ENCODE measurements at places on chromosomes 4 and X.

GRCh38 chr4:15740764-15741404 lies 37.2 kb upstream of the CD38 start:
- DNase-seq: no peak

GRCh38 chrX:49842621-49843020 lies 13.5 kb downstream of the PAGE4 start:
- DNase-seq: no peak

GRCh38 chr4:157803845-157804521 lies 368.8 kb downstream of the GASK1B start:
- peak; percentile 95 for DNase-seq

- no peak for DNase-seq
These were observed 47.5 kb upstream of the EIF1AX start for GRCh38 chrX:20189171-20189570.

DNA sequence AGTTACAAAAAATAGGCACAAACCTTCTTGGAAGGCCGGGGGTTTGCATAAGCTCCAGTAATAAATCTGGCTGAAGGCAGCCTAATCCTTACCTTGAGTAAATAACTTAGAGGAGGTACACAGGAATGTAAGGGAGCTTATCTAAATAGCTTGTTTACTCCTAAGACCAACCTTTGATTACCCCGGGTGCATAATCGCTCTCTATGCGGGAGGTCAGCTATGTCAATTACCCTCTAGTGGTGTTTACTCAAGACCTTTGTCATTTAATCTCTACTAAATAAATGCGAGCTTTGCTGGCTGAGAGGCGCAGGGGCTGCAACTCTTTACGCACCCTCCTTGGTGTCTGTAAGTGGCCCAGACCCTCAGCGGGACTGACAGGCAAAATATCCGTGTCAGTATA lies 50.2 kb upstream of the MAP9 start:
- DNase-seq: no peak

GRCh38 chr4:113049421-113050370 lies at the start of gene ANK2:
ANK2 (plus strand) TSS chr4:113049653; CDS start chr4:113049729, 76 bp downstream.
- DNase-seq: peak; percentile 25

- peak; percentile 12 for DNase-seq
These were observed 124.4 kb upstream of the PCDH18 start for GRCh38 chr4:137656661-137657060.

DNA sequence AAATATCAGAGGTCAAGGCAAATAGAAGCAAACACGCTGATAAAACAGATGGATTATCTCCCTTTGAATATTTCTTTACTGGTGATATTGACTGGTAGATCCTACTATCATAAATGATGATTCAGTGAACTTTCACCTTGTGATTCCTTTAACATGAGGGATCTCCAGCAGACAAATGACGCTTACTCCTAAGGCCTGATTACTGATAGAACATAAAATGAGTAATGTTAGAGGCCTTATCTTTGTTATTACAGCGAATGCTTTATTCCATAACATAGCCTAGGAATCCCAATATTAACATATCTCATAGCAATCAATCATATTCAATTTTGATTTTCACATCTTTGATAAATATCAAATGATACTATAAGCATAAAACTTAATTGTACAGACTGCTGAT lies 152.3 kb downstream of the SLC10A7 start:
- no peak for DNase-seq

GRCh38 chr4:169033660-169034059 lies 23.6 kb upstream of the CBR4 start:
- no peak for DNase-seq

DNA sequence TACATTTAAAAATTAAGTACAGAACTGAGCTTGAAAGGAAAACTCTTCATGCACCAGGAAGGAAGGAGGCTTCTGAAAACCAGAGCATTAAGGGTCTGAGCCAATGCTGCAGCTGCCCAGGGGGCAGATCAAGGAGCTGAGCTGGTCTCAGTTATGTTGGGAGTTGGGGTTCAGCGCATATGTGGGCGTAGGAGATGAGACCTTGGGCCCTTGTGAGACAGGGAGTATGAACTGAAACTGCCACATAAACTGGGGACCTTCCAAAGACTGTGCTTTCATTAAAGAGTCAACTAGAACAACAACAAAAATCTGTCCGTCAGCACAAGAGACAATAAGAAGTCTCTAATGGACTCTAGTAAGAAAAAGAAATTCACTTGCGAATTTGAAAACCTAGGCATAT lies 226.9 kb downstream of the STK32B start:
- DNase-seq: no peak

DNA sequence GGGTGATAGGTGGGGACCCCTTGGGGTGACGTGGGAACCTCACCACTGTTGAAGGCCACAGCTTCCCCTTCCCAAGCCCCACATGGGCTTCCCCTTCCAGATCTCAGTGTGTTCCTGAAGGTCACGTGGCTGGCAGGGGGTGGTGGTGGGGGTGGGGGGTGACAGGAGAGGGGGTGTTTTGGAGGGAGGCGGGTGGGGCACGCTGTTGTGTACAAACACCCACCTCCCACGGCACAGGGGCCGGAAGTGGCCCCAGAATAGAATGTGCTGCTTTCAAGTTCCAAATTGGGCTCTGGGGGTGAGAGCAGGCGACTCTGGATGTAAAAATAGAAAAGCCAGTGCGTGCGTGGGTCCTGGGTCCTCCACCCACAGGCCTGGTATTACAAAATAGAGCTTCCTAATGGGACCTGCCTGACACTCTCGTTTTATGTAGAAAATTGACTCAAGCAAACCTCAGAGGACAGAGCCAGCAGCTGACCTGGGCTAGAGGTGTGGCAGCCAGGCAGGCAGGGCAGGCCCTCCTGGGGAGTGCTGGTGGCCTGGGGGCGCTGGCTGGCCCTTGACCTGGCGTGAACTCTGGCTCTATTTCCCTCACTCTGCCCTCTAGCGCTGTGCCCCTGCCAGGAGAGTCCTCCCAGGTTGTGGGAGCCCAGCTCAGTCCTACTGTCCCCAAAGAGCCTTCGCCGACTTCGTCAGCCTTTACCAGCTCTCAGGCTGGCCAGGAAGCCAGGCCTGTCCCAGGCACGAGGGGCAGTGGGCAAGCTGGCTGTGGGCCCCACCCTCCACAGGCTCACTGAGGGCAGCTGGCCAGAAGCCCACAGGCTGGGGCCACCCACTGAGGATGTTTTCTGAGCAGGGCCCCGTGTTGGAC lies 5.4 kb upstream of the SH3BP2 start:
- no peak for DNase-seq

DNA sequence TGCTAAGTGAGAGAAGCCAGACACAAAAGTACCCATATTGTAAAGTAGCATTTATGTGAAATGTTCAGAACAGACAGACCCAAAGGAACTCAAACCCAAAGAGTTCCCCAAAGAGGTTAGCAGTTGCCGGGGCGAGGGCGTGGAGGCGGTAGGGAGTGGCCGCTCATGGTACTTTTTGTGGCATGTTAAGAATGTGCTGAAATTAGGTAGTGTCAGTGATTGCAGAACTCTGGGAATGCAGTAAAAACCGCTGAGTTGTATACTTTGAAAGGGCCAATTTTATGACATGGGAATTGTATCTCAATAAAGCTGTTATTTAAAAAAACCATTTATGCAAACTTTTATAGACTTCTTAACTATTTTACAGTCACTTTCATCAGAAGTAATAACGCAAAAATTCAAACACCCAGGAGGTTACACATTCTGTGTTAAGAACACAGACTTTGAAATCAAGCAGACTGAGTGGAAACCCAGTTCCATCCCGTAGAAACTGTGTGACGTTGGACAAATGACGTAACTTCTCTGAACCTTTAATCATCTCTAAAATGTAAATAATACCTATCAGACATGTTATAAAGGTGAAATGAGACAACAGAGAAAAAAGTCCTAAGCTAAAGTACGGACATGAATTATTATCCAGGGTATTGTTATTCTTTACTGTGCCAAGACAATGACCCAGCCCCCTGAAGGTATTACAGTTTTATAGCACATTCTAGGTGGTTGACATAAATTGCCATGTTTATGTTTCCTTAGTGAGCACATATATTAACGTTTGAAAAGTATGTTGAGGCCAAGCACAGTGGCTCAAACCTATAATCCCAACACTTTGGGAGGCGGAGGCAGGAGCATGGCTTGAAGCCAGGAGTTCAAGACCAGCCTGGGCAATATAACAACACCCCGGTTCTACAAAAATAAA lies 19.7 kb downstream of the ZFP42 start:
- DNase-seq: peak; percentile 44

DNA sequence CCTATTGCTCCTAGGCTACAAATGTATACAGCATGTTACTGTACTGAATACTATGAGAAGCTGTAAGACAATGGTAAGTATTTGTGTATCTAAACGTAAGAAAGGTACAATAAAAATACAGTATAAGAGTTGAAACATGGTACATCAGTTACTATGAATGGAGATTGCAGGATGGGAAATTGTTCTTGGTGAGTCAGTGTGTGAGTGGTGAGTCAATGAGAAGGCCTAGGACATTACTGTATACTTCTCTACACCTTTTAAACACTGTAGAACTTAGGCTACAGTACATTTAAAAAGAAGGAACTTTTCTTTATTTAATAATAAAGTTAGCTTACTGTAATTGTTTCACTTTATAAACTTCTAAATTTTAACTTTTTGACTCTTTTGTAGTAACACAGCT lies 2603.2 kb downstream of the PCDH7 start:
- no peak for DNase-seq

DNA sequence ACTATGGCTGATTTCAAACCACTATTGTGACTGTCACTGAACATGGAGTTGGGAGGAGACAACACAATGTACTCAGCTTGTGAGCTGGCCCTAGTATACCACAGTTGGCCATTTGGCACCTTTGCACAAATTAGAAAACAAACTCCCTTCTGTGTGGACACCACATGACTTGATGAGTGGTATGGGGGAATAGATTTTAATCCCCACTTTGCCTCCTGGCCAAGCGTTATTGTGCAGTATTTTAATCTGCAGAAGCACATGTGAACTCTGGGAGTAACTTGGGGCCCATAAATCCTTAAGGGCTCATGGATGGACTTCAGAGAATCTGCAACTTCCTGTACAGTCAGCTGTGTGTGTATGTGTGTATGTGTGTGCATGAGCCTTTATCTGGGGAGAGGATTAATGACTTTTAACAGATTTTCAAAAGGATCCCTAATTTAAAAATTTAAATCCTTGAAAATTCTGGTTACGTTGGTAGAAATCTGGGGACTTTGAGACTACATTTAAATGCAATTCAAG lies 105.0 kb upstream of the PAQR3 start:
- DNase-seq: no peak

DNA sequence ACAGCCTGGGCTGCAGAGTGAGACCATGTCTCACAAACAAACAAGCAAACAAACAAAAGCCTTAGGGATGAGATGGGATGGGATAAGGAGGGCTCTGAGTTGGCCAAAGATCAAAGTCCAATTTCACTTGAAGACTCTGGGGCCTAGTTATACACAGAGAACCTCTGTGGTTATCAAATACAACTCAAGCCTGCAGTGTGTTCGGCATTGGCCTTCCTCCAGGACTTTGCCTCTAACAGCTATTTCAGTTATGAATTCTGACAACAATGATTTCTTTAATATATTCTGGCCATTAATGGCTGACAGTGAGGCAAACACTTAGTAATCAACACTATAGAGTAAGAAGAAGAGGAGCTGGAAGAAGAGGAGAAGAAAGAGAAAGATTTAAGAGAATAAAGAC lies 171.1 kb downstream of the PDGFRA start:
- no peak for DNase-seq

DNA sequence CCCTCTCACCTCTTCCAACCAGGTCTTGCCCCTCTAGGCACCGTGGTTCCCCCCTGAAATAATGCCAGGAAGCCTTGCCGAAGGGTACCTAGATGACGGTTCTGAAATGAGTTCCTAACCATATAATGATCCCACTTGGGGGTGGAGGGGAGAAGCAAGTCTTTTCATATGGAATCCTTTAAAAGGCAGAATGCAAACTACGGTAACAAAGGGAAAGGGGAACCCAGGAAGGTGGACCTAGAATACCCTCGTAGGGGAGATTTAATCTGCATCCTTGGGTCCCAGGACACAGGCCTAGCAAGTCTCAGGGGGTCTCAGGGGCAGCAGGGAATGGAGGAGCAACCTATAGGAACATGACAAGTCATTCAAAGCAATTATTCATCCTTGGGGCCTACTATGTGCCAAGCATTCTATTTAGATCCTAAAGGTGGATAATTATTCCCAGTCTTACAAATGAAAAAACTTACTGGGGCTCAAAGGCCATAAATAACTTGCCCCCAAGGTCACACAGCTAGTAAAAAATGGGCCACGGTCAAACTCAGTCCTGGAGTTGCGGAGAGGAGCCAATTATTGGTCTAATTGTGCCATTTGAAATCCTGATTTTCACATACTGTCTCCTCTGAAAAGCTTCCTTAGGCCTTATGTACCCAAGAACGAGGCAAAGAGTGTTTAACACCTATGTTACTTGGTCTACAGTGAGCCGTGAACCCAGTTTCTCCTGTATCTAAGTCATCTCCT lies 8.8 kb downstream of the BCOR start:
- DNase-seq: no peak

GRCh38 chr4:176217510-176217909 lies 22.1 kb upstream of the SPATA4 start:
- DNase-seq: no peak

- peak; percentile 17 for DNase-seq
These were observed 84.3 kb downstream of the NBDY start for GRCh38 chrX:56813318-56813837.

- no peak for DNase-seq
These were observed 1958.7 kb upstream of the IGFBP7 start for GRCh38 chr4:59068722-59069418.

DNA sequence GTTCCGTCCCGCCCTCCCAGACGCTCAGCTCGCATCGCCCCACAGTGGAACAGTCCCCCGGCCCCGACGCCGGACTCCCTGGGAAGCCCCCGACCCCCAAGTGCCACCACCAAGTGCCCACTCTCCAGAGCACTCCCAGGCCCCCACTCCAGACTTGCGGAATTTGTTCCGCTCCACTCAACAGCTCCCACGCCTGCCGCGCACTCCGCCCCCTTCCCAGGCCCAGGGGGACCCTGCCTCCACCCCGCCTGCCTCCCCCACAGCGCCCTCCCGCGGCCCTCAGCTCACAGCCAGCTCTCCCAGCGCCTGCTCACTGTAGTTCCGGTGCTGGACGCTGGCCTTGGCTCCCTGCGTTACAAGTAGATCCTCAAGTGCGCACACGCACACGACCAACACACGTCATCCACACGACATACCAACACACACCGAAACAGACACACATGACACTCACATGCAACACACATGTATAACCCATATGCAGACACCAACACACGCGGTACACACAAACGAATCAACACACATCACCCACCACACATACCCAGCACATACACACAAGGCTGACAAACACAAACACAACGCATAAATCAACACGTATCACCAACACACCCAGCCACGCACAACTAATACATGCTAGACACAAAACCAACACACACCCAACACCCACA lies 8.0 kb downstream of the MSX1 start:
- peak; percentile 55 for DNase-seq
